Hippocampal formation (tissue), 2 donors: ENCODE measurements at places on chromosomes 5 and 9.

DNA sequence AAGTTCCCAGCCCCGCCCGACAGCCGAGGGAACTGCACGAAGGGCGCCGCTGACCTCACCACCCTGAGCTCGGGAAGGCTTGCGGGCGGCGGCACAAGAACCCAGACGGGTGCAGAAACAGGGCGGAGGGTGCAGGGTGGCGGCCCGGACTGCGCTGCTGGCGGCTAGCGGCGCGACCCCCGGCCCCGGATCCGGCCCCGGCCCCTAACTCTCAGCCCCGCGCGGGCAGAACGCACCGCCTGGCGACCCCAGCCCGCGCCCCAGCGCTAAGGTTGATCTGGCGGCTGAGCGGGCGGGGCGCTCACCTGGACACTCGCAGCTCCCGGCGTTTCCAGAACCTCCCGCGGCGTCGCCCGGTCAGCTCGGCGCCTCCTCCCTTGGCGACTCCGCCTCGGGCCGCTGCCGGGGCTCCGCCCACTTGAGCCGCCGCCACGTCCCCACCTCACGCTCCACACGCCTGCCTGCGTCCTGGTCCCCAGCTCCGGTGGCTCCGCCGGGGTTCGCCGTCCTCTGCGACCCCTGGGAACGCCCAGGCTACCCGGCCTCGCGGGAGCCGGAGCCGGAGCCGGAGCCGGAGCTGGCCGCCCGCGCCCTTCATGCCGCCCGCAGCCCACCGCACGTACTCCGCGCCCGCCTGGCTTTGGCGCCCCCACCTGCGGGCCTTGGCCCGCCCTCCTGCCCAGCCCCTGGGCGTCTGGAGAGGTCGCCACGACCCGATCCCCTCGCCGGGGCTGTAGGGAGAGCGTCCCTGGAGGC lies at the start of gene P4HA2:
Gene P4HA2, minus strand, starts transcription at position 369 of the 756 bp plus-strand sequence. CDS start 9,227 bp downstream, outside the sequence.
- DNase-seq = peak; percentile 20

DNA sequence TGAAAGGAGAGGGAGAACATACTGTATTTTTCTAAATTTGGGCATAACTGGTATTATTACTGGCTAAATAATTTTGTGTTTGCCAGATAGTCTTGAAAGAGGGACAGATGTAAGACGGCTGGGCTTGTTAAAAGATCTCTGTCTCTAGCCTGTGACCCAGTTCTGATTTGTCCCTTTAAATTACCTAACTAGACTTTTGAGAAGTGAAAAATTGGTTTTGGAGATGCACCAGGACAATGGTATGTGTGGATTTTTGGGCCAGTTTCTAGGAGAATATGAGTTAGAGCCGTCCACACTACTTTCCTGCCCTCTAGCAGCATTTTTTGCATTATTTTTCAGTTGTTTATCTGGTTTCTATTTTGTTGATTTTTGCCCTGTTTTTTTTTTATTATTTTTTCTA lies 33.5 kb downstream of the LNPEP start:
- DNase-seq = no peak

GRCh38 chr5:169408171-169408570 lies 107.2 kb upstream of the SLIT3 start:
- no peak for DNase-seq

GRCh38 chr5:1480217-1480616 lies 35.0 kb upstream of the SLC6A3 start:
- peak; percentile 19 for DNase-seq

GRCh38 chr5:113652161-113652560 lies 138.7 kb downstream of the YTHDC2 start:
- DNase-seq = no peak

GRCh38 chr5:54081415-54081814 lies 229.0 kb downstream of the ARL15 start:
- DNase-seq = no peak
